ENCODE measurements at places on chromosomes 12 and 14.
A peak's percentile ranks its signal among the peaks of the same experiment; 100 is the strongest.

- ATAC-seq: no peak
- H3K36me3 ChIP-seq: peaks cover 10% of the 10 kb centered on the region
- no peak overlapping the region for H3K4me3 ChIP-seq
Observed at GRCh38 chr12:4780641-4781611, 60.7 kb downstream of the GALNT8 start.

DNA sequence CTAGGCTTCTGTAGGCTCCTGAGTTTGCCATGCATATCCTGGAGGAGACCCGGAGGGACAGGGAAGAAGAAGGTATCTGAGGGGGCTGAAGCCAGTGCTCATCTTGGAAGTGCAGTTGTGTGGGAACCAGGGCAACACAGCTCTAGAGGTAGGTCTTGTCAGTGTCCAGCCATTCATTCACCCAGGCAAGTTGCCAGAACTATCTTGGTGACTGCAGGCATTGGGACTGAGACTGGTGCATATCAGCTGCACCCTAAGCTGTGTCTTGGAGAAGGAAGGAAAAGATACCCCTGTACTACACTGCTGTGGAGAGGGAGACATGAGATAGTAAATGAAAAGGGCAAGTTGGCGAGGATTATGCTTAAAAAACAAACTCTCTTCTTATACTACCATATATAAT is 4.9 kb upstream of the WIF1 start:
- no peak overlapping the region for H3K4me3 ChIP-seq
- H3K27ac ChIP-seq: no peak overlapping the region
- H3K27me3 ChIP-seq: peaks cover 16% of the 10 kb centered on the region
- no peak for ATAC-seq

GRCh38 chr12:131860472-131861260 is 32.5 kb downstream of the MMP17 start:
- peak; percentile 35 for ATAC-seq
- no peak overlapping the region for H3K27ac ChIP-seq
- H3K4me3 ChIP-seq: no peak overlapping the region
- H3K27me3 ChIP-seq: peaks cover 53% of the 10 kb centered on the region

GRCh38 chr14:74685056-74685455 is 27.8 kb downstream of the AREL1 start:
- H3K36me3 ChIP-seq: peaks cover 67% of the 10 kb centered on the region
- H3K27me3 ChIP-seq: no peaks in the 10 kb centered on the region
- H3K4me3 ChIP-seq: no peak overlapping the region
- peaks cover 29% of the 10 kb centered on the region for H3K4me1 ChIP-seq

- no peak overlapping the region for H3K4me3 ChIP-seq
- H3K27me3 ChIP-seq: no peaks in the 10 kb centered on the region
- no peak overlapping the region for H3K27ac ChIP-seq
- H3K36me3 ChIP-seq: peaks cover 20% of the 10 kb centered on the region
- ATAC-seq: no peak
- H3K4me1 ChIP-seq: no peaks in the 10 kb centered on the region
Observed at GRCh38 chr12:44314007-44314500, 478.2 kb downstream of the TMEM117 start.

DNA sequence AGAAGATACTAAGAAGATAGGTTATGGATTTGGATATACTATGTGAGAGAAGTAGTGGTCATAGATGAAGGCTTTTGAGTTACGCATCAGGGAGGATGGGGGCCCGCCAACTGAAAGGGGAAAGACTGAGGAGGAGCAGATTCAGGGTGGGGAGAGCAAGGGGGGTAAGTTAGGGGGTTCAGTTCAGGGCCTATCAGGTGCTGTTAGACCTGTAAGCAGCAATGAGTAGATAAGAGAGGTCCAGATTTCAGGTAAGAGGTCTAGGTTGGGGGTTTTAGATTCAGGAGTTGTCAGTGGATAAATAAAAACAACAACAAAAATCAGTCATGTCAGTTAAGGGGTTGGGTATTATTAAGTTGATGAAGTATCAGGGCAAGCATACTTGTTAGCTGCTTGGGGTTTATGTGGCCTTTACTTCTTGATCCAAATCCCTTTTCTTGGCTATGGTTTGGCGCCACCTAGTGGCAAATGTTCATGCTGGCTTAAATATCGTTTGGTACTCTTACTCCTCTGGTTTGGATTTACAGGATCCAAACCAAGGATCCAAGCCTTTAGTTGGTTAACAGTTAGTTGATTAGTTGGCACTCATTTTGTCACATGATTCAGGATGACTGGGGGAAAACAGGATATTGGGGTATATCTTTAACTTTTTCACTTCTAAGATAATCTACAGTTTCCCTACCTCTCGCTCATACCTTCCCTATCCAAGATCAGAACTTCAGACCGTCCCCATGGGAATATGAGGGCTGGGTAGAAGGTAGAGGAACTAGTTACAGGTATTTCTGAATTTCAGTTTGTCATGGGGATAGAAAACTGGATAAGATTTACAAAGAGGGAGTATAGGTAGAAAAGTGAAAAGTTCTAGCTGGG is 65.1 kb downstream of the PCNX1 start:
- H3K4me1 ChIP-seq: peaks cover 6% of the 10 kb centered on the region
- peaks cover 35% of the 10 kb centered on the region for H3K36me3 ChIP-seq
- H3K27me3 ChIP-seq: no peaks in the 10 kb centered on the region
- peak; percentile 41 for ATAC-seq

DNA sequence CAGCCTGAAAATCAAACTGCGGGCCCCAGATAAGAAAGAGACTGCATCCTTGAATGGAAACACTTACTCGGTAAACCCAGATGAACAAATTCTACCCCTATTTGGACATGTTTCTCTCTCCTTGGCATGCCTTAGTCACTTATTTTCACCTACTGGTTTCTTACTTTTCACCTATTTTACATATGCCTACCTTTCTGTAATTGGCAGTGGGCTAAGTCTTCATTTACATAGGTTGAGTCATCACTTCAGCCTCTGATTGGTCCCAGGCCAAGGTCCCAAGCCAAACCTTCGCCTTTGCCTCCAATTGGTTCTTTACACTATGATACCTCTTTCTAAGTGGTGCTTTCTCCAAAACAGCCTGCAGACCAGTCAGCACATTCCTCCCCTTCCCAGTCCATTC is 111.3 kb downstream of the DYRK2 start:
- H3K27me3 ChIP-seq: no peaks in the 10 kb centered on the region
- H3K36me3 ChIP-seq: no peaks in the 10 kb centered on the region
- H3K4me3 ChIP-seq: no peak overlapping the region
- H3K27ac ChIP-seq: peak overlapping the region; percentile 21
- peaks cover 50% of the 10 kb centered on the region for H3K4me1 ChIP-seq
- no peak for ATAC-seq

DNA sequence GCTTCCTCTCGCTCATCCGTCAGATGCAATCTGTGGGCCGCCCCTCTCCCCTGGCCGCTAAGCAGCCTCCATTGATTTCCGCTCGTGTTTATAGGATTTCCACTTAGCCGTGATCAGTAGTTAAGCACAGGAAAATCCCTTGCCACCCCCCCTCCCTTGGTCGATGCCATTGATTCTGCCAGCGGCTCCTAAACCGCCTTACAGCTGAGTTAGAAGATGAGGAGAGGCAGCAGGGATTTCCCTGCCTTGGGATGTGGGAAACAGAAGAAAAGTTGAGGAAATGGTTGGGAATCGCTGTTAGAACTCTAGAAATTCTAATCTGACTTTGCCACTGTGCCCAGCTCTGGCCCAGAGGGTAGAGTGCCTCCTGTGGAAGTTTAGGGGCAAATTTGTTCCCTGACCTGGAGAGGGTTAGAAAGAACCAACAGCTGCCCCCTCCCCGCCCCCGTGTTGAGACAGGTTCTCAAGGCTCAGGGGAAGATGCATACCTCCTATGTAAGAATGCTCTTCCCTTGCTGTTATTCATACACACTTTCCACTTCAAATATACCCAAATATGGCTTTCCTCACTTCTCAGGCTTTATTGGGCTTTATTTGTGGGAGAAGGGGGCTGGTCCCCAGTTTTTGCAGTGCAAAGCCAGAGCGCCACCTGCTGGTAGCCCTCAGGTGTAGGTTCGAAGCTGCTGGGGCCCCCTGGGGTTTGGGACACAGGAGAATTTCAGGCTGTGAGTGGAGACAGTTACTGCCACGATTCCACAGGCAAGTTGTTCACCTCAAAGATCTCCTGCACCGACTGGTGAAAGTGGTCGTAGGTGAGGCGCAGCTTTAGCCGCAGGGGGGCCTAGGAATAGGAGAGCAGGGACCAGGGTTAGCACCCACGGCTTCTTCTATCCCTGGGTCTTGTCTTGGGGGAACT is 3.2 kb downstream of the THTPA start:
- H3K4me1 ChIP-seq: peaks cover 59% of the 10 kb centered on the region
- peak overlapping the region; percentile 42 for H3K27ac ChIP-seq
- H3K36me3 ChIP-seq: peaks cover 34% of the 10 kb centered on the region
- H3K4me3 ChIP-seq: no peak overlapping the region
- no peaks in the 10 kb centered on the region for H3K27me3 ChIP-seq
- ATAC-seq: no peak

- H3K36me3 ChIP-seq: peaks cover 15% of the 10 kb centered on the region
- peaks cover 55% of the 10 kb centered on the region for H3K4me1 ChIP-seq
- peak; percentile 31 for ATAC-seq
- H3K27me3 ChIP-seq: no peaks in the 10 kb centered on the region
- peak overlapping the region; percentile 85 for H3K4me3 ChIP-seq
Observed at GRCh38 chr12:55728186-55728938, 447 bp downstream of the CD63 start.

DNA sequence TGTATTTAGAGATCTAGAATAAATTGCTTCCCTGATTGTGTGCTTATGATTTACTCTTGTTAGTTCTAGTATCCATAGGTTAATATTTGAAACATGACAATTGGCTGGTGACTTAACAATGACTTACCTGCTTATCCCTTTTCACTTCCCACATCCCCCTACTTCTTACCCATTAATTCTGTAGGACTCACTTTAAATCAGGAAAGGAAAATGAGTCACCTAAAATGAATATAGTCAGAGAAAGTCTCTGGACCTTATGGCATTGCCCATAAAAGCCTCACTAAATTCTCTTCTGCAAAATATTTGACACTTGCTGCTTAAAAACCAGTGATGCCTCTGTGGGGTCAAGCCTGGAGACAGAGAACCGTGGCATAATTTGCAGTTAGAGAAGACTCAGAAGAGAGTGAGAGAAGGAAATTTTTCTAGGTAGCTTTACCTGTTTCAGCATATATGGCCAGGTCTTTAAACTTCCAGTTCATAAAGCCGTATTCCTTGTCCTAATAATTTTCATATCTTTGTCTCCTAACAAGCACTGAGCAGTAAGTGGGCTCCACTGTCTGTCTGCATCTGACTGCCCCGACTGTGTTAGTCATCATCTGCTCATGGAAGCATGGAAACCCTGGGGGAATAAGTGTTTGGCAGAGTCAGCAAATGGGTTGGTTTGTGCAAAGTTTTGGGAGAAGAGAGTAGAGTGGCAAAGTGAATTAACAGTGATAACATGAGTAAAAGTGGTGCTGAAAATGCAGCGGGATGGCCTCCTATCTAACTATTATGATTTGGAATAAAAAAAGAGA is 294.4 kb downstream of the AKAP6 start:
- H3K4me1 ChIP-seq: peaks cover 6% of the 10 kb centered on the region
- no peaks in the 10 kb centered on the region for H3K27me3 ChIP-seq
- no peak overlapping the region for H3K4me3 ChIP-seq
- ATAC-seq: no peak
- no peak overlapping the region for H3K27ac ChIP-seq

- no peaks in the 10 kb centered on the region for H3K36me3 ChIP-seq
- H3K27ac ChIP-seq: peak overlapping the region; percentile 37
- peaks cover 7% of the 10 kb centered on the region for H3K4me1 ChIP-seq
- no peak overlapping the region for H3K4me3 ChIP-seq
- ATAC-seq: no peak
Observed at GRCh38 chr14:106141242-106142220, 615.1 kb downstream of the TMEM121 start.

GRCh38 chr14:29016050-29016900 is 249.7 kb downstream of the FOXG1 start:
- H3K4me1 ChIP-seq: no peaks in the 10 kb centered on the region
- H3K27ac ChIP-seq: no peak overlapping the region
- ATAC-seq: no peak

Data from stimulated activated memory B cell treated with anti-CD40 and anti-IgM and Interleukin-4, amounts not matched to agents 10 μg/mL and 1 μg/mL and 100 μg/mL, for 72 hours (primary cell).